ENCODE measurements at places on chromosomes 3 and 15. TPM values are rescaled to one million over a fixed set of nuclear protein-coding genes. Genes with fewer than 3 reads are reported as not detected.

The ESYT3 gene
- 0.05 TPM for total RNA-seq

The EXD1 gene
- total RNA-seq: not detected

The CLDN1 gene
- 0.20 TPM for total RNA-seq

The GOLGA8K gene
- total RNA-seq: 3.3 TPM

DNA sequence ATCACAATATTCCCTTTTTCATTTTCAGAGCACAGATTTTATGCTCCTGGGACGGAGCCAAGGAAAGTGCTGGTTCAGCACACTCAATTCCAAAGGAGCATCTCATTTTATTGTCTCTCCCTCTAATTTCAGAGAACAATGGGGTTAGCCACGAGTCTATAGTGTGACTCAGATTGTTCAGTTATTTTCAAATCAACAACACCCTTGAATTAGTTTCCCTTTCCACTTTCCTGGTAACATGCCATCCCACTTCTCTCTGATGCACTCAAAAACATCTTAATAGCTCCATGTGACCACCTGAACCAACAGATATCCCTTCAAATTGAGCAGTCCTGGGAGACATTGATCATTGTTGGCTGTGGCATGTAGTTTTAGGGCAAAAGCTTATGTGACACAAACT lies 389.7 kb upstream of the MDFIC2 start:
- DNase-seq: no peak

- no peak for DNase-seq
These were observed 4.1 kb upstream of the ACTC1 start for GRCh38 chr15:34799149-34800101.

- DNase-seq: no peak
These were observed 398.3 kb upstream of the ATP10A start for GRCh38 chr15:26261413-26261812.

- peak; percentile 24 for DNase-seq
These were observed 315.5 kb downstream of the FHIT start for GRCh38 chr3:60935709-60936108.
